Fibroblast of the aortic adventitia (primary cell): ENCODE measurements at places on chromosomes 6 and 20. TPM values are rescaled to one million over a fixed set of nuclear protein-coding genes. Genes with fewer than 3 reads are reported as not detected.

The TRIM15 gene
- not detected in 2 replicates for total RNA-seq

The CCHCR1 gene
- total RNA-seq, result 21.1 and 42.0 TPM in 2 replicates

The PLG gene
- 2.9 TPM in 1 of 2 replicates, not detected in the other for total RNA-seq

The RSPH9 gene
- total RNA-seq, result 0.18 and 0.57 TPM in 2 replicates

The SLC4A11 gene
- 0.49 and 0.63 TPM in 2 replicates for total RNA-seq

The MRAP2 gene
- total RNA-seq, result 0.33 and 5.8 TPM in 2 replicates

The CALHM5 gene
- 6.8 and 8.2 TPM in 2 replicates for total RNA-seq

The AIF1 gene
- not detected in 2 replicates for total RNA-seq

The DEFB121 gene
- not detected in 2 replicates for total RNA-seq

The GSTA3 gene
- total RNA-seq, result not detected in 2 replicates

The ENPP5 gene
- 0.36 and 5.3 TPM in 2 replicates for total RNA-seq

The DYNLT2 gene
- total RNA-seq, result 1.7 and 2.0 TPM in 2 replicates

The C20orf173 gene
- total RNA-seq, result not detected in 2 replicates
